ENCODE measurements at places on chromosomes 13 and 19.
A peak's percentile ranks its signal among the peaks of the same experiment; 100 is the strongest.

DNA sequence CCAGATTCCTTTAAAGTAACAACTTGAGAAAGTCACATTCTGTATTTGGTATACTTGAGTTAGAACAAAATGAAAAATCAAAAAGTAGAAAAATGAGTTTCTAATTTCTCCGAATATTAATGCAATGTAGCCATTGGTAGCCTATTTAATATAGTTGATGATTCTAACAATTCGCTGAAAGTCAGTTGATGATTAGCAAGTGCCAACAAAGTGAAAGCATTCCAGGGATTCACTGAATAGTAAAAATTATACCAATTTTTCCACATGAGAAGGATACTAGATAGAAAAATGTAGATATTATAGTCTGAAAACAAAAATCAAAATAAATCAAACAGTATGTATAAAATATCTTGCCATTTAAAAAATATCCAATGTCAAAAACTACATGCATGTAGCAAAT, 117.2 kb downstream of the FREM2 start:
- no peak for DNase-seq

DNA sequence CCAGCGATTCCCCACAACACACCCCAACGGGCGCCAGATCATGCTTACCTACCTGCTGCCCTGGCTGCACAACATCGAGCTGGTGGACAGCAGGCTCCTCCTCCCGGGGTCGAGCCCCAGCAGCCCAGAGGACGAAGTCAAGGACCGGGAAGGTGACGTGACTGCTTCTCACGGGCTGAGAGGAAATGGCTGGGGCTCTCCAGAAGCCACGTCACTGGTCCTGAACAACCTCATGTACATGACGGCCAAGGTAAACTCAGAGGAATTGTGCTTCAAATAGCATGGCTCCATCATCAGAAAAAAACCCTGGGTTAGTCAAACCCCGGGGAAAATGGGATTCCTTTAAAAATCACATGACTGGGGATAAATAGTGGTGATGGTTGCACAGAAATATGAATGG, 106.3 kb downstream of the ZAR1L start:
- no peak for DNase-seq

DNA sequence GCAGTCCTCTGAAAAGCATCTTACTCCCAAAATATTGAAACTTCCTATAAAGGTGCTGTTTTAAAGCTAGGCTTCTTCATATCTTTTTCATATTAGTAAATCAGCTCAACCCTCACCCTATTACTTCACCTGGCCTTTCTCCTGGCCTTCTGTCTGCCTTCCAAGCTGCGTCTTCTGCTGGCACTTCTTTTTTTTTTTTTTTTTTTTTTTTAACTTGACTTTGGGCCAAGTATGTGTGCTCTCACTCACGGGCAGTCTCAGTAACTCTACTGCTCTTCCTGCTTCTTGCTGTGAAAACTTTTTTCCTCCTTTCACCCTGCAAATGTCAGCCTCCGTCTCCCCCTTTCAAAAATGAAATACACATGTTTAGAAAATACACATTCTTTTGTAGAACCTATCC, 41.2 kb upstream of the KCTD4 start:
- no peak for DNase-seq

GRCh38 chr13:105972306-105972721, 563.1 kb downstream of the EFNB2 start:
- DNase-seq, result no peak

DNA sequence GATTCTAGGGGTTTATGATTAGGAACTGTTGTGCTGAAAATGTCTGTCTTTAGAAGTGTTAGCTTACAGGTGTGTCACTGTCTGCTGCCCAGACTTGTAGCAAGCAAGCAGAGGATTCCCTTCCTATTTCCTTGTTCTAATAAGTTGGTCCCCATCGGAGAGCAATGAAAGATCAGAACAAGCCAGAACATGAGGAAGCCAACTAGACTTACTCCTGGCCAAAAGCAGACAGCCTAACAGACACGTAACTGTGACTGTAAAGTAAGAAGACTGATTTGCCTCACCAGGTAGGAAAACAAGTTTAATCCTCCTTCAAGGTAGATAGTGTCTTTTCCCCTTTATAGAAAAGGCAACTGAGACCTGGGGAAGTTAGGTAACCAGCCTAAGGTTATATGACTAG, 12.5 kb downstream of the POLR1D start:
- DNase-seq, result no peak

- DNase-seq, result no peak
Measured at GRCh38 chr13:19742643-19743042, 40.1 kb downstream of the PSPC1 start.

DNA sequence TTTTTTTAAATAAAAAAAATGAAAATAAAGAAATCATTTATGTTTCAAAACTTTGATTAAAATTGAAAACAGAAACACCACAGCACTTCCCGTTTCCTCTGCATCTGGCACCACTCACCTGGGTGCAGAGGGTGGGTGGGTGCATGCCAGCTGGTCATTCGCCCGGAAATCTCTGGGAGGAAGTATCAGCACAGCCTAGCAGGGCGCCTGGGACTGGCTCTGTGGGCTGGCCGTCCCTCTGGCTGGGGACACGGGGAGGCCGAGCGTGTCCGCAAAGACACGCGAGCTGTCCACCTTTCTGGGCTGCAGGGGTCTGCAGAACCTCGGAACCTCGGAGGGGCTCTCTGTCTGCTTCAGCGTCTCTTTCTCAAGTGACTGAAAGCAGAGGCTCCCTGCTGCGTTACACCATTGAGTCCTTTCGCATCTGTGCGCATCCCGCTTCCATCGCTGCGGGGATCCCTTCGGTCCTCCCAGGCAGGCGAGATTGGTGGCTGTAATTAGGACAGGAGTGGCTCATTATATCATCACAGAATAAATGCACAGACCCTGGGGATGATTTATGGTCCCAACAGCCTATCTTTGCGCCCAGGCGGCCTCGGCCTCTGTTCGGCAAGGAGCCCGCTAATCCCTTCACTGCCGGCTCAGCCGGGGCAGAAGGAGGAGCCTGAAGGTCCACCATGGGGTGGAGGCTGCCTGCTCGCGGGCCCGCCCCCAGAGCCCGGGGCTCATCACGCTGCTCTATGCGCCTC, 17.2 kb downstream of the CRTC1 start:
- DNase-seq, result peak; percentile 72

GRCh38 chr19:42466521-42467182, 23.9 kb upstream of the CXCL17 start:
- DNase-seq, result no peak

GRCh38 chr13:40161931-40162330, 504.5 kb downstream of the FOXO1 start:
- no peak for DNase-seq

DNA sequence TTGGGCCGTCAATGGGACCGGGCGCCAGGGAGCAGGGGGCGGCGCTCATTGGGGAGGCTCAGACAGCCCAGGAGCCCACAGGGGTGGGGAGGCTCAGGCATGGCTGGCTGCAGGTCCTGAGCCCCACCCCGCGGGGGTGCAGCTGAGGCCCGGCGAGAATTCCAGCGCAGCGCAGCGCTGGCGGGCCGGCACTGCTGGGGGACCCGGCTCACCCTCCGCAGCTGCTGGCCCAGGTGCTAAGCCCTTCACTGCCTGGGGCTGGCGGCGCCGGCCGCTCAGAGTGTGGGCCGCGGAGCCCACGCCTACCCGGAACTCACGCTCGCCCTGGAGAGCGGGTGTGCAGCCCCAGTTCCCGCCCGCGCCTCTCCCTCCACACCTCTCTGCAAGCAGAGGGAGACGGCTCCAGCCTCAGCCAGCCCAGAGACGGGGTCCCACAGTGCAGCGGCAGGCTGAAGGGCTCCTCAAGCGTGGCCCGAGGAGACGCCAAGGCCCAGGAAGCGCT, 1227.4 kb downstream of the PCDH17 start:
- DNase-seq, result no peak

- no peak for DNase-seq
Measured at GRCh38 chr13:24207841-24208667, 47.5 kb downstream of the SPATA13 start.

GRCh38 chr13:57253551-57253950, 86.6 kb downstream of the PRR20E start:
- no peak for DNase-seq

DNA sequence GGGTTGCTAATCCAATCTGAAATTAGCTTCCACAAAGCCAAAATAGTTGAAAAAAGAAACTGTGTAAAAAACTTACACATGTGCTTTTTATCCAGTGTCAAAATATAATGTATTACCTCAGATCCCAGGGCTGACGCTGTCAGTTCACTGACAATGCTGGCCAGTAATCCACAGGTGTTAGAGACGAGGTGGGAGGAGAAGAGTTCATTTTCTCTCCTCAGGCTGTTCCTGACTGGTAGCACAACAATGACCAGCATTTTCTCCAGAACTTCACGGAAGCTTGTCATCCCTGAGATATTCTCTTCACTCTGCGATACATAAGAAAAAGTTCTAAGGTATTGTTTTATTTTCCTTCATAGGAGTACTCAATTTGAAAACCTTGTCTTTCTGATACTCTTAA, 146.9 kb downstream of the MYCBP2 start:
- no peak for DNase-seq

GRCh38 chr19:49336482-49337266, 1.5 kb downstream of the CD37 start:
- DNase-seq, result no peak

- DNase-seq, result peak; percentile 90
Measured at GRCh38 chr19:45927565-45928261, 13.1 kb upstream of the NANOS2 start.

- DNase-seq, result no peak
Measured at GRCh38 chr13:20303636-20304035, 71.5 kb upstream of the GJB6 start.

DNA sequence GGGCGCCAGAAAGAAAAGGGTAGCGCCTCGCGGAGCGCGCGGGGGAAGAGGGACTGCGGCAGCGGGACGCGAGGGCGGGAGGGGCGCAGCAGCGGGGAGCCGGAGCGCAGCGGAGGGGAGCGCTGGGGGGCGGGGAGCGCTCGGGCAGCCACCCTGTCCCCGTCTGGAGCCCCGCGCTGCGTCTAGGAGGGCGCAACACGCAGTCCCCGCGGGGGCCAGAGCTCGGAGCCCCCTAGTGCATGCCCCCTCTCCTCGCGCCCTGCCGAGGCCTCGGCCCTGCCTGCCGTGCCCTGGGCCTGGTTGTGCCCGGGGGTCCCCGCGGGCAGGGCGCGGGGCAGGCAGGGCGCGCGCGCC, 37.9 kb downstream of the SOX1 start:
- DNase-seq, result no peak

- no peak for DNase-seq
Measured at GRCh38 chr19:32896516-32897214, 27.1 kb upstream of the SLC7A9 start.

- DNase-seq, result no peak
Measured at GRCh38 chr19:45418802-45419201, 4.9 kb downstream of the ERCC1 start.

GRCh38 chr13:24271601-24272451, 37.6 kb upstream of the C1QTNF9 start:
- DNase-seq, result peak; percentile 65

DNA sequence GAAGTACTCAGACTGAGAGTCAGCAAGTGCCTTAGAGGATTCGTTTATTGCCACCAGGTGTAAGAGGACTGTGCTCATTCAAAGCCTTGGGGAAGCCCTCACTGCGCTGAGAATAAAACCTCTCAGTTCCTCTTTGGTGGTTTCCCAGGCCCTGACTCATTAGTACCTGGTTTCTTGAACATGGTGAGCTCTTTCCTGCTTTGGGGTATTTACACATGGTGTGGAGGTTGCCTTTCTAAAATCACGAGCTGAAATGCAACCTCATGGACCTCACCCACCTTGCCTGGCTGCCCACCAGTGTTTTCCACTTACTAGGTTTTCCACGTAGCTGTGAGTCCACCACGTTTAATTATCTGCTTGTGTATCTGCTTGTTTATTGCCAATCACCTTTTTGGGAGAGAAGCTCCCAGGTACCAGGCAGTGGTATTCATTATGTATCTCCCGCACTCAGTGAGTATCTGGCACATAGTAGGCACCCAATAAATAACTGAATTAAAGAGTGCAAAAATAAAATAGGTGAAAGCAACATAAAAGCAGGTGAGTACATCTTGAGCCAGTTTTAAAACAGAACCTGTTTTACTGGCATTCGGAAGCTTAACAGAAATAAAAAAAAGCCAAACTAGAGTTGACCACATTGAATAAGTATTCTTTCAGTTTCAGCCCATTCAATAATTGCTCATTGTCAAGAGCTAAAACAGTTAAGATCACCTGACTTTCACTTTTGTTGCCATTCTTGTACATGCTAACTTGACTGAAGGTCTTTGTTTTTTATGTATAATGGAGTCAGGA, 533.0 kb downstream of the MYO16 start:
- DNase-seq, result peak; percentile 41

- no peak for DNase-seq
Measured at GRCh38 chr13:96238241-96238640, 148.3 kb downstream of the HS6ST3 start.

DNA sequence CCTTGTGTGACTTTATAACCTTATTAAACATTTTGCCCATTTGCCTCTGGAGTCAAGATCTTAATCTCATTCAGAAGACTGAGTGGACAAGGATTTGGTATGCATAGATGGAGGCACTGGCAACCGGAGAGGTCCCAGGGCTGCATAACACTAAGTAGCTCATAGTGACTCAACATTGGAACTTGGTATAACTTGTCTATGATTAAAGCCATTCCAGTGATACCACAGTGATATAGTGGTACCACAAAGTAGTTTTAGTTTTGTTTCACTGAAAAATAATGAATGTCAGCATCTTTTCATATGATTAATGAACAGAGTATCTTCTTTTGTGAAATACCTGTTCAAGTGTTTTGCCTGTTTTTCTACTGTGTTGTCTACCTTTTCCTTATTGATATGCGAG, 26.4 kb downstream of the CDK8 start:
- no peak for DNase-seq

DNA sequence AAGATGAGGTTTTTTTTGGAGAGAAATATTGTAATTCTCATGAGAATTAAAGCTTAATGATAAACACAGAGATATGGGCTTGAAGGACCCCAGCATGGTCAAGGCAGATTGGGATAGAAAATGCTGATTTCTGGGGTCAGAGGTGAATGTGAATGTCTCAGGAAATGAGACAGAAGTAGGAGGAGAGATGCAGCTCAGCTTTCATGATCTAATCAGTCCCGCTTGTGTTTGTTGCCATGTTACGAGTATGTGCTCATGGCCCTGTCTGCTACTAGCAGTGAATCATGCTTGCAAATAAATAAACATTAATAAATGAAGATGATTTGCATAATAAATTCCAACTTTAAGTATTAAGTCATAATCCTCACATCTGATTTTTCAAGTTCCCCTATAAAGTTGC, 23.0 kb upstream of the NDFIP2 start:
- DNase-seq, result no peak

- DNase-seq, result no peak
Measured at GRCh38 chr13:48681905-48682304, 28.2 kb downstream of the CYSLTR2 start.

All from stimulated activated CD8-positive, alpha-beta memory T cell treated with anti-CD3 and anti-CD28 coated beads, Interleukin-4, amount 100 ng/mL, for 48 hours (primary cell).